ENCODE measurements at places on chromosomes 6 and 20.

- DNase-seq: no peak
Measured at GRCh38 chr6:15267221-15267620, 21.4 kb downstream of the JARID2 start.

DNA sequence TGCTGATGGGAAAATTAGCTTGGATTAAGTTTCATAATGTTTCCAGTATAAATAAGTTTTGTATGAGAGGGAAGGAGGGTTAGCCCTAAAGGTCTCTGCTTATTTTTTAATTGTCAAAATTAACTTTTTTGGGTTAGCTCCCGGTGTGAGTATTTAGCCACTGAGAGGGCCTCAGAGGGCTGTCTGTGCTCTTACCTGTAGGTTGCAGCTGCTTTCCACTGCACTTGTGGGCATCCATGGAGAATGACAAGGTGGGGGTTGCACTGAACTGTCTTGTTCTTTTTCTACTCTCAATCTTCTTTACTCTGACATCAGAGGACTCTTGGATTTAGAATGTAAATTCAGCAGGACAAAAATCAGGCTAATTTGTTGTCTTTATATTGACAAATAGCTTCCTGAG is 81.4 kb downstream of the CD164 start:
- DNase-seq: no peak

DNA sequence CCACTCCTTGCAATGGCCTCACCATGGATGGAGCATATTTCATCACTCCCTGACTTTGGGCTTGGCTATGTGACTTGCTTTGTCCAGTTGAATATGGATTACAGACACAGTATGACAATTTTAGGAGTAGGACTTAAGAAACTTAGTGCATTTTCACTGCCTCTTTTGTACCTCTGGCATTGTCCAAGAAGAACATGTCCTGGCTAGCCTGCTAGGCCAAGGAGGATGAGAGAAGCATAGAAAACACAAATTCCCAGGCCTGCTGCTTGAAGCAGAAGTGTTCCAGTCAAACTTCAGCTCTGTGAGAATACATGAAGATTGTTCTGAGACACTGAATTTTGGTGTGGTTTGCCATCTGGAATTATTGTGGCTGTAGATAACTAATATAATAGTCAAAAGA is 3.1 kb upstream of the MCHR2 start:
- DNase-seq: no peak

DNA sequence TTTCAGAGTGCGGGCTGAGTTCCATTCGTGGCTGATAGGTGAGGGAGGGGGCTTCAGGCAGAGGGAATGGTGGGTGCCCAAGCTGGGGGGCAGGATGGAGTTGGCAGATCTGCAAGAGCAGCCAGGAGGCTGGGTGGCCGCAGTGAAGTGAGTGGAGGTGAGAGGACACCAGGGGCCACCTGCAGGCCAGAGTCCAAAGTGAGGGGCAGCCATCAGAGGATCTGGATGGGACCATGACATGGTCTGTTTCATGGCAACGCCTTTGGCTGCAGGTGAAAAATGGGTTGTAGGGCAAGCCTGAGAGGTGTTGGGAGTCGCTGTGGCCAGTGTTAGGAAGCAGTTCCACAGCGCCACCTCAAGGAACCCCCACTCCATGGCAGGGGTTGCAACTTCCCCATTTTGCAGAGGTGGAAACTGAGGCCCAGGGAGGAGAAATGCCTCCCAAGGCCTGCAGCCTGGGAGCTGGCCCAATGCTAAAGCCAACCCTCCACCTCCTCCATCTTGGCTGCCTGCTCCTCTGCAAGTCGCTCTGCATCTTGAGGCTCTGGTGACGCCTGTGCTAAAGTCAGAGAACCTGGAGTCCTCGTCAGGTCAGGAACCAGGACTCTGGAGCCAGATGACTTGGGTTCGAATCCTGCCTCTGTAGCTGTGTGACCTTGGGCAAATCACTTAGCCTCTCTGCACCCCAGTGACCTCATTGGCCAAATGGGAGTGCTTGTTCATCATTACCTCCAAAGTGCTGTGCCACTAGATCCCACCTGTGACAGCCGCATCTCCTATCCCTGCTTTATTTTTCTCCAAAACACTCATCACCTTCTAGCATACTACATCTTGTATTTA is 153.8 kb downstream of the CEBPB start:
- DNase-seq: no peak

DNA sequence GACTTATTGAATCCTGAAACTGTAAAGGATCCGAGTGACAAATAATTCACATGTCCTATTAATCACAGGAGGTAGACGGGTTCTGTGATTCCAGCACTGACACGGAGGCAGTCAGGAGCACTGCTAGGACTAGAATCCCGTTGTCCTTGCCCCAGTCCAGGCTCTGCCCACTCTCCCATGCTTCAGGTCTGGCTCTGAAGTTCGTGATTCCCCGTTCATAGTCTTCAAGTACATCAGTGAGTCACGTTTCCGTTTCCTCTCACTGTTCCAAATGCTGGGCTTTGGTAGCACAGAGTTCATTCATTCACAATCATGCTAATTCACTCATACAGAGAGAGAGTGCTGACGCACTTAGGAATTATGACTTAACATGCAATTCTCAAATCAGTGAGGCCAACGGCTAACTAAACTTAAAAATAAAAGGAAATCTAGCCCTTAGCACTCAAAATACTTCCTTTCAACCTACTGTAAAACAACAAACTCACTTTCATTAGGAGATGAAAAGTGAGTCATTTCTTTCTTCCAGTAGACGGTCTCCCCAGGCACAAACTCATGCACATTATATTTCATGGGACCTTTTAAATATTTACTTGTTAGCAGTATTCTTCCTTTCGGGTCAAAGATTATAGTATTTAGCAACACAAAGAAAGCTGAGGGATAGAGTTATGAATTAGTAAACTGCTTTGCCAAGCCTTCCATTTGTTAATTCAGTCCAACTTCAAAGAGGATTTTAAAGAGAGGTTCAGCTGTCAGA is 94.0 kb upstream of the NHSL1 start:
- DNase-seq: no peak

DNA sequence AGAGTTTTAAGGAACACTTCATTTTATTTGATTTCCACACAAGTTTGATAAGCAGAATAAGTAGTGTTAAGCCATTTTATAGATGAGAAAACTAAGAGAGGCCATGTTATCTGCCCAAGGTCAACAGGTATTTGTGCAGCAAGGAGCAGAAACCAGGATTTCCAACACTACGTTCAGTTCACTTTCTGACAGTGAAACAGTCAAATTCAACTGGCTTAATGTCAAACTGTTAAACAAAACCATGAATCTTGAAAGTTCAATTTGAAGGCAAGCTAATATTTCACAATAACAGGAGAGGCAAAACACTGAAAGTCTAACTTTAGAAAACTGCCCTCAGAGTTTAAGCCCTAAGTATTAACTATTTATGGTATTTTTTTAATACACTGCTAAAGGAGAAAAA is 32.6 kb downstream of the DTNBP1 start:
- no peak for DNase-seq

DNA sequence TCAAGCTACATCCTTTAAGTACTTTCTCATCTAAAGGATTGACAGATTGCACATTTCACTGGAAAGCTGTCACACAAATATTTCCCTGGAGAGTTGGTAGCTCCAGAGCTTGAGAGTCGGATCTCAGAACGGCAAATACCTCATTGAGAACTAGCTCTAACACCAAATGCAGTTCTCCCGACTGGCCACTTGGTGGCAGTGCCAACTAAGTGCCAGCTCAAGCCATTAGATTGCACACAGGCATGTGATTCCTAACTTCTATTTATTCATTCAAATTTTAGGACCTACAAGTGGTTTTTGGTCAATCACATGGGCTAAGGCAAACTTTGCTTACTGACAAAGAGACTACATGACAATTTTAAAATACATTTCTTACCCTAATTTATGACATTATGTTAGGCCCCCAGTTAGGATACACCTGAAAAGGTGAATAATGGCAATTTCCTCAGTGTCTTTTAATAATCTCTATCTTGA is 7.9 kb upstream of the MCHR2 start:
- DNase-seq: peak; percentile 27

DNA sequence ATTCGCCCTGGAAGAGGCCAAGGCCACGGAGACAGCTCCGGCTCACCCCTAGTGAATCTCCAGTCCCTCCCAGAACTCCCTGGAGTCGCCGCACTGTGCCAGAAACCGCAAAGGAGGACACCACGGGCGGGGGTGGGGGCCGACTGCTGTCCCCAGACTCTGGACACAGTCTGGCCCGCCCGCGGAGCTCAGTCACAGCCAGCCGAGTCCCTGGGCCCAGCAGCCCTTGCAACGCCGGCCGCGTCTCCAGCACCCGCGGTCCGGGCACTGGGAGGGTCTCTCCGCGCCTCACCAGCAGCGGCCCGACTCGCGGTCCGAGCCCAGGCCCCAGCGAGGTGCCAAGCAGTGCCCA is 518 bp downstream of the PEX6 start:
- peak; percentile 22 for DNase-seq

DNA sequence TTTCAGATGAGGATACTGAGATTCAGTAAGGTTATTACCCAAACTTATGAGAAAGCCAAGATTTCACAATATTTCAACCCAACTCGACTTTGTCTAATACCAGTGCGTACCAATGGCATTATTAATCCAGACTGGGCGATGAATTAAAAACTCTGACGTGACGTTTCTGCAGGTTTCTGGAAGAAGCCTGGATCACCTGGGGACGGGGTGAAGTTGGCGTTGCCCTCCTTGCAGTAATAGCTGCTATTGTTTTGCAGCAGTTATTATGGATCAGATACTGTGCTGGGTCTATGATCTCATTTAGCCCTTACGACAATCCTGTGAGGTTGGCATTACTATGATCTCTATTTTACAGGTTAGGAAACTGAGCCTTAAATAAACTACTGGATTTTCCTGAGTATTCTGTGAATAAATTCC is 569 bp upstream of the CDC5L start:
- no peak for DNase-seq

GRCh38 chr20:36234771-36235320 is 1.4 kb upstream of the AAR2 start:
- no peak for DNase-seq

DNA sequence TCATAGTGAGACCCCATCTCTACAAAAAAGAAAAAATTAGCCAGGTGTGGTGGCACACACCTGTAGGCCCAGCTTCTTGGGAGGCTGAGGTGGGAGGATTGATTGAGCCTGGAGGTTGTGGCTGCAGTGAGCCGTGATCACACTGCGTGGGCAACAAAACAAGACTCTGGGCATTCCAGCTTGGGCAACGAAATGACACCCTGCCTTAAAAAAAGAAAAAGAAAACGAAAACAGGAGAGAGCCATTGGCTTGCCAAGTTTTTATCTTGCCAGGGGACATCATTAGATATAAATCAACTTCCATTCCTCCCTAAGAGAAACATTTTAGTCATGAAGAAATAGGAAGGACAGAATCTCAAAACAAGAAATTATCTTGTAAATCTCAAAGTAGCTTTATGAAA is 109.5 kb downstream of the MAP3K7 start:
- DNase-seq: no peak

- no peak for DNase-seq
Measured at GRCh38 chr20:52963131-52963530, 9.0 kb upstream of the TSHZ2 start.

GRCh38 chr6:170056278-170056711 is 234.6 kb downstream of the DLL1 start:
- no peak for DNase-seq

DNA sequence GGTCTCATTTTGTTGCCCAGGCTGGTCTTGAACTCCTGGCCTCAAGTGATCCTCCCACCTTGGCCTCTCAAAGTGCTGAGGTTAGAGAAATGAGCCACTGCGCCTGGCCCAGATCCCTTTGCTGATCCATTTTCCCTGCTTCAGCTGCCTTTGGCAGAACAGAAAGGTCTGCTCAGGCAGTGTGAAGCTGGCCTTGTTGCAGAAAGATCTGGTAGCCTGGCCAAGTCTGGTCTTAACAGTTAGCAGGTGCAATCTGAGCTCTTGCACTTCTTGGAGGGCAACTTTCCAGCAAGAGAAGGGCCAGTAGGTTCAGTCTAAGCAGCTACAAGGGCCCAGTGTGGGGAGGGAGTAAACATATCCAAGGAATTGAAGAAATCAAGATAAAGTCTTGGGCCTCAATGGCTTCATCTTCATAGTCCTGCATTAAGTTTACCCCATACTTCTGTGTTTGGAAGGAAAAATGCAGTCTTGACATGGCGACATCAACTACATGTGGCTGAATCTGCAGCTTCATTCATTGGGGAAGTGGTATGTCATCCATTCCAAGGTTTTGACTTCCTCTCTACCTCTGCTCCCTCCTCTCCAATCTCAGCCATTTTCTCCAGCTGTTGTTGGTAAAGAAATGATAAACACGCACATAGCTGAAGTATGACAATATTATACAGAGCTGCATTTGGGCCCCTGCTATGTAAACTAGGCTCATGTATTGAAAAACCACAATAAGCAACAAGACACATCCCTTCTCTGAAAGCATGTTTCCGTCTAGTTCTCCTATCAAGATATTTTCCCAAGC is 39.0 kb upstream of the NEDD9 start:
- no peak for DNase-seq

- DNase-seq: no peak
Measured at GRCh38 chr20:22915512-22915911, 119.6 kb upstream of the SSTR4 start.

DNA sequence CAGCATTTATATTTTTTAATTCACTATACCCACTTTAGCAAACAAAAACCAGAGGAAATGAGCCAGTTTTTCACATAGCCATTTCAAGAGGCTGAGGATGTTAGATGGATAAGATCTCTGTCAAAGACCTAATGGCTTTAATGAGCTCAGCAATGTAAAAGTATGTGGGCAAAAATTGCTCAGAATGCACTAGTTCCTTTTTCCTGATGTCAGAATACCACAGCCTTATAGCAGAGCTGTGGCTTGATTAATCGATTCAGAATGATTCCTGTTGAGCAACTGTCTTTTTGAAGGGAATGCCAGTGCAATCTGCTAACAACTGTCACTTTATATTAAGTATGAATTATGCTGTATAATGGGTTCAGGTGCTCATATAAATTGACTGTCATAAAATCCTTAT is 100.6 kb upstream of the HIVEP1 start:
- DNase-seq: no peak

DNA sequence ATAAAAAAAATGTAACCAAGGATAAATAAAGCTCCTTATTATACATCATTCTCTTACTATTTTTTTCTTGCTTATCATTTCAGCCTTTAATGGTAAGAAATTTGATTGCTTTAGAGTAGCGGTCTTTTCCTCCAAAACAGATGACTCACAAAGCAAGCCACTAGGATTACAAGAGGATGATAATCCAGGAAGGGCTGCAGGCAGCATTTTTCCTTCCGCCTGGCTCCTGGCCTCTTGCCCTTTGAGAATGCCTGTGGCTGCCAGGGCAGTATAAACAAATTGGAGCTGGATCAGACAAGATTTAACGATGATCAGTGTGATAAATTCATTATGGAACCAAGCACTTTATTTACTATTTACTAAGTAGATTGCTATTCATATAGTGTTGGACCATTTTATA is 9.7 kb upstream of the FBXL4 start:
- no peak for DNase-seq

All from stimulated activated CD4-positive, alpha-beta T cell treated with anti-CD3 and anti-CD28 coated beads, Interleukin-4, amount 100 ng/mL, for 1 hour (primary cell).